ENCODE measurements at places on chromosomes 6 and 20.

GRCh38 chr20:8492173-8492572, 360.1 kb downstream of the PLCB1 start:
- no peaks in the 10 kb centered on the region for H3K4me1 ChIP-seq
- H3K27ac ChIP-seq: no peak overlapping the region
- no peak for DNase-seq
- no peaks in the 10 kb centered on the region for H3K36me3 ChIP-seq

- H3K27me3 ChIP-seq: no peaks in the 10 kb centered on the region
- H3K4me3 ChIP-seq: no peak overlapping the region
- H3K36me3 ChIP-seq: no peaks in the 10 kb centered on the region
- no peaks in the 10 kb centered on the region for H3K4me1 ChIP-seq
- H3K27ac ChIP-seq: no peak overlapping the region
These were observed 77.8 kb upstream of the BHLHE23 start for GRCh38 chr20:63084563-63084927.

- H3K4me3 ChIP-seq: no peak overlapping the region
- H3K27ac ChIP-seq: no peak overlapping the region
- H3K4me1 ChIP-seq: no peaks in the 10 kb centered on the region
- no peaks in the 10 kb centered on the region for H3K36me3 ChIP-seq
- DNase-seq: no peak
These were observed 327.5 kb upstream of the JAG1 start for GRCh38 chr20:11001302-11001701.

- peaks cover 2% of the 10 kb centered on the region for H3K27me3 ChIP-seq
- no peak for DNase-seq
- H3K27ac ChIP-seq: no peak overlapping the region
- no peaks in the 10 kb centered on the region for H3K36me3 ChIP-seq
- no peaks in the 10 kb centered on the region for H3K4me1 ChIP-seq
These were observed 20.8 kb upstream of the TSPYL1 start for GRCh38 chr6:116300566-116300965.

- DNase-seq: no peak
- no peaks in the 10 kb centered on the region for H3K4me1 ChIP-seq
- H3K27me3 ChIP-seq: no peaks in the 10 kb centered on the region
- no peak overlapping the region for H3K27ac ChIP-seq
These were observed 241.2 kb upstream of the ZFP64 start for GRCh38 chr20:52432740-52433139.

- no peak overlapping the region for H3K4me3 ChIP-seq
- no peaks in the 10 kb centered on the region for H3K36me3 ChIP-seq
- DNase-seq: no peak
- peaks cover 29% of the 10 kb centered on the region for H3K27me3 ChIP-seq
These were observed 37.9 kb upstream of the MAS1 start for GRCh38 chr6:159852877-159853276.

DNA sequence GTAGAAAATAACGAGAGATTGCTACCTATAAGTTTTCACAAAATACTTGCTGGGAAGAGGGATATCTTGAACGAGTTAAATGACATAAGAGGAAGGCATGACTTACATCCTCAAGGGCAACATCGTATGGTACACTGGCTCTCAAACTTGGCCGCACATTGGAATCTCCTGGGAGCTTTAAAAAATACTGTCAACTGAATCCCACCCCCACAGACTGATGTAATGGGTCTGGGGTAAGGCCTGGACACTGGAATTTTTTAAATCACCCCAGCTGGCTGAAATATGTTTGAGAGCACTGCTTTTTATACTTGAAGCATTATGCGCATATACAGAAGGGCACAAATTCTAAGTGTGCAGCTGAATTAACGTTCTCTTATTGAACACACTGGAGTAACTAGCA, 8.0 kb upstream of the TSHZ2 start:
- H3K36me3 ChIP-seq: no peaks in the 10 kb centered on the region
- no peaks in the 10 kb centered on the region for H3K4me1 ChIP-seq
- no peak for DNase-seq
- no peaks in the 10 kb centered on the region for H3K27me3 ChIP-seq

GRCh38 chr20:43916881-43917371, 2.3 kb downstream of the TOX2 start:
- H3K27me3 ChIP-seq: peaks cover 64% of the 10 kb centered on the region
- peaks cover 19% of the 10 kb centered on the region for H3K36me3 ChIP-seq
- no peak for DNase-seq
- peaks cover 27% of the 10 kb centered on the region for H3K4me1 ChIP-seq
- no peak overlapping the region for H3K27ac ChIP-seq

GRCh38 chr20:1897965-1898464, 2.8 kb downstream of the SIRPA start:
- no peak overlapping the region for H3K4me3 ChIP-seq
- no peaks in the 10 kb centered on the region for H3K36me3 ChIP-seq
- H3K4me1 ChIP-seq: no peaks in the 10 kb centered on the region
- H3K27ac ChIP-seq: no peak overlapping the region

DNA sequence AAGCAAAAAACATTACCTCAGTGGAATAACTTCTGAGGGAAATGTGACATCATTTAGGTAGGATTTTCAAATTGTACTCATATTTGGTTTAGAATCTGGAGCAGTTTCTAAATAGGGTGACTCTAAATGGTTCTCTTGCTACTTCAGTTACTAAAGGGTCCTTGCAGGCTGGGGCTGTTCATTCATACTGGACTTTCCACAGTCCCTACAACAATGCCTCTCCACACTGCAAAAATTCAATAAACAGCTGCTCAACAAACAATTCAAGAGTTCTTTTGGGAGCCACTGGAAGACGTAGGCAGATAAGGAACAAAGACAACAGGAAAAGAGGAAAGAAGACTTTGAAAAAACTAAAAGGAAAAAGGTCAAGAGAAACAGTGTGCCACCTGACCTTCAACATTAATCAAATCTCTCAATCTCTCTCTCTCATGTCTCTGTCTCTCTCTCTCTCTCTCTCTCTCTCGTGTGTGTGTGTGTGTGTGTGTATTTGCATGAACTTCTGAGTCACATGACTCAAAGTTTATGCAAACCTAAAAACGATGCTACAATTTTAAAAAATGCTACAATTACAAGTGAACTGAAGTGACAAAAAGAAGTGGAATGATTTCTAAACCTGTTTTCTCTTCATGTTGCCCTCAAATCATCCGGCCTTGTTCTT, 14.5 kb downstream of the NOL7 start:
- no peak overlapping the region for H3K4me3 ChIP-seq
- DNase-seq: no peak
- no peak overlapping the region for H3K27ac ChIP-seq
- no peaks in the 10 kb centered on the region for H3K27me3 ChIP-seq
- peaks cover 57% of the 10 kb centered on the region for H3K36me3 ChIP-seq
- H3K4me1 ChIP-seq: peaks cover 11% of the 10 kb centered on the region

DNA sequence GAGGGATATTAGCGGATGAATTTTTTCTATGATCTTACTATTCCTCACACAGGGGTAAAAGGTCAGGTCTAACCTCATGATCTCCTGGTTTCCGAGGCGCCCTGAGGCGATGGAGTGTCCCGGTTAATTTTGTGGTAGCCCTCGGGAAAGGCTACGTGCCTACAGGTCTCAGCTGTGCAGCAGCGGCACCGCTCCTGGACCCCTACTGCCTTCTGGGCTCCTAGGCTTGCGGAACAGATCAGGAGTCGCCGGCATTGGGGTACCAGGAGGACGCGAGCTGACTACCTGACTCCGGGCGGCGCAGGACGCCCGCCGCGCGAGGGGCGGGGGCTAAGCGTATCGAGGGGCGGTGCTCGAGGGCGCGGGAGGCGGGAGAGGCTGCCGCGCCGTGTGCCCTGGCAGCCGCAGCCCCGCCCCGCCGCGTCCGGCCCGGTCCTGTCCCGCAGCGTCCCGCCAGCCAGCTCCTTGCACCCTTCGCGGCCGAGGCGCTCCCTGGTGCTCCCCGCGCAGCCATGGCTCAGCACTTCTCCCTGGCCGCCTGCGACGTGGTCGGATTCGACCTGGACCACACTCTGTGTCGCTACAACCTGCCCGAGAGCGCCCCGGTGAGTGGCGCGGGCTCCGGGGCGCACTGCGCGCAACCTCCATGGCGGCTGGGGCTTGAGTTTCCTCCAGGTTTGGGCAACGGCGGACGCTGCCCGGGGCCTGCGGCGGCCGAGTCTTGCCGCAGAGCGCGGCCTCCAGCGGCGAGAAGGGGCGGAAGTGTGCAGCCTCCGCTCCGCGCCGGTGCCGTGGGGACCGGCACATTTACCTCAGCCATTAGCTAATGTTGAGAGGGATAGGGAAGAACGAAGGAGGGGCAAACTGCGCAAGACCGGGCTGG, at the start of gene NT5DC1:
Gene NT5DC1, plus strand, starts transcription at position 435 of the 883 bp plus-strand sequence. Its CDS starts 78 bp downstream, at position 513.
- H3K4me1 ChIP-seq: peaks cover 54% of the 10 kb centered on the region
- DNase-seq: peak; percentile 88

GRCh38 chr6:130766239-130767144, 60.7 kb upstream of the SMLR1 start:
- no peak overlapping the region for H3K4me3 ChIP-seq
- H3K27me3 ChIP-seq: peaks cover 20% of the 10 kb centered on the region
- H3K36me3 ChIP-seq: no peaks in the 10 kb centered on the region
- no peak overlapping the region for H3K27ac ChIP-seq
- H3K4me1 ChIP-seq: no peaks in the 10 kb centered on the region

- no peaks in the 10 kb centered on the region for H3K4me1 ChIP-seq
- H3K36me3 ChIP-seq: no peaks in the 10 kb centered on the region
- no peak overlapping the region for H3K27ac ChIP-seq
These were observed 129.6 kb downstream of the CD24 start for GRCh38 chr6:106844930-106845329.

- H3K27ac ChIP-seq: no peak overlapping the region
- H3K27me3 ChIP-seq: no peaks in the 10 kb centered on the region
- peaks cover 8% of the 10 kb centered on the region for H3K4me1 ChIP-seq
- peak; percentile 49 for DNase-seq
- no peak overlapping the region for H3K4me3 ChIP-seq
These were observed 88.0 kb downstream of the FAM217A start for GRCh38 chr6:3990692-3991491.

DNA sequence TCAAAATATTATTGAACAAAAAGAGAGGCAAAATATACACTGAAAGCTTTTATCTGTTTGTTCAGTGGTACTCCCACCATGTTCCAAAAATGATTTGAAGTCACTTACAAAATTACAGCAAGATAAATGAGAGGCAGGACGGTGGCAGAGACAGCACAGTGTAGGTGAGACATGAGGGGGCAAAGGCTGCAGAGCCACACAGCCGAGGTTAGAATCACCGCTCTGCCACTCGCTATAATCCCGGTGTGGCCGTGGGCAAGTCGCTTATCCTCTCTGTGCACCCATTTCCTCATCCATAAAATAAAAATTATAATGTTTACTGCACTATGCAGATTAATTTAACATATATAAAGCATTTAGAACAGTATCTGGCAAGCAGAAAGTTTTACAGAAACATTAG, 140.1 kb upstream of the BEND6 start:
- no peaks in the 10 kb centered on the region for H3K4me1 ChIP-seq
- no peaks in the 10 kb centered on the region for H3K36me3 ChIP-seq
- H3K27ac ChIP-seq: no peak overlapping the region
- DNase-seq: no peak

DNA sequence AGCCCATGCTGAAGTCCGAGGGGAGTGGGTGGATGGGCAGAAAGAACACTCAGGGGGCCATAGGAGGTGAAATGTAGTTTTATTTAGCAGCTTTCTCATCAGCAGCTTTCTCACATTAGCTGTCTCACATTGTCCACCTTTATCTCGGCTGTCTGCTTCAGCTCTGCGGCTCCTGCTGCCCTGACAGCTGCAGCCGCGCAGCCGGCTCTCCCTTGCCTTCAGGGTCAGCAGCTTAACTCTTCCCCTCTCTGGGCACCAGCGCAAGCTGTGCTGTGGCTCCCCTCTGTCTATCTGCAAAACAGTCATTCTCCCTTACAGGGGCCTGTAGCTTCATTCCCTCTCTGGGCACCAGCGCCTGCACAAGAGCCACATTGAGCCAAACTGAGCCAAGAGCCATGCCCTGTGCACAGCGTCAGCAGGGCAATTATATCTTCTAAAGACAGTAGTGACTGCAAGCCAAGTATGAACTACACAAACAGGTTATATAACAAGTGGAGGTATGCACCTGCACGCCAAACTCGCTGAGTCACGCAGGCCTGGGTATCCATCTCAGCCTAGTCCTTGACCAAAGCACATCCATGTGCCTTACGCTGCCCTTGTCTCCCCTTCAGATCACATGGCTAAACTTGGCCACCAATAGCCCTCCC, 198.8 kb downstream of the EYA2 start:
- H3K36me3 ChIP-seq: no peaks in the 10 kb centered on the region
- H3K4me3 ChIP-seq: no peak overlapping the region
- H3K27me3 ChIP-seq: no peaks in the 10 kb centered on the region
- no peak for DNase-seq
- H3K27ac ChIP-seq: no peak overlapping the region

DNA sequence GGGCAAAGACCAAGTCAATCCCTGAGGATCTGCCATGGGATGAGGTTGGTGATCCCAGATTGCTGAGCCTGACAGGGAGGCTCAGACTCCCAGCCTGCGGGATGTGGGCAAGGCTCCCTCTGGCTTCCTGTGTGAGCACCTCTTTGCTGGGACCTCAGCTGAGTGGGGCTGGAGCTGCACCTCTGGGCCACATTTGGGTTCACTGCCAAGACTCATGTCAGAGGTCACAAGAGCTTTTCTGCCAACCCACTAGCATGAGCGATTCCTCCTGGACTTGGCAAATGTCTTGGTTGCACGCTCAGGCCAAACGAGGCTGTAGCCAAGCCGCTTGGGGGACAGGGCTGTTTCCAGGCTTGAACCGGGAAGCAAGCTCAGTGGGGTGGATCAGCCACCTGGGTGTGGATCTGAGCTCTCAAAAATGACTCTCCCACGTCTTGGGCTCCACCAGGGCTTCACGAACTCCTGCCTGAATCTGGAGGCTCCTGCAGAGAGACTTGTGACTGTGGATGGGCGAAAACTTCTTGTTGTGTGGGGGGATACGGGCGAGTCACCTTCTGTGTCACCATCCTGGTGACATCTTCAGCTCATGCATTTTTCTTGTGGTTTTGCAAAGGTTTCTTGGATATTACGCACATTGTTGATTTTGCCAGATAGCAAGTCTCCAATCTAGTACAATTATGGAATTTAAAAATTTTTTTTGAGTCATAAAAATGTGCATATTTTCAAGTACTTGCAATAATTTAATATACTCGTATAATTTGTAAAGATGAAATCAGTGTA, 359.5 kb downstream of the CDH4 start:
- no peak for DNase-seq
- H3K4me3 ChIP-seq: no peak overlapping the region
- H3K27ac ChIP-seq: no peak overlapping the region
- no peaks in the 10 kb centered on the region for H3K36me3 ChIP-seq
